ENCODE measurements at places on chromosomes 5 and 9. TPM values are rescaled to one million over a fixed set of nuclear protein-coding genes. Genes with fewer than 3 reads are reported as not detected.

Gene PTGR1
- total RNA-seq: not detected

Gene MYOZ3
- not detected for total RNA-seq

Gene SCGB3A2
- not detected for total RNA-seq

Gene CCL28
- total RNA-seq: 17.3 TPM

All from naive thymus-derived CD4-positive, alpha-beta T cell (primary cell).